Stimulated activated CD8-positive, alpha-beta memory T cell treated with anti-CD3 and anti-CD28 coated beads, Interleukin-15, amount 100 ng/mL, for 4 hours (primary cell): ENCODE measurements at places on chromosomes 7 and 10.

GRCh38 chr10:69896606-69897231 is 95.0 kb downstream of the COL13A1 start:
- no peak for DNase-seq

DNA sequence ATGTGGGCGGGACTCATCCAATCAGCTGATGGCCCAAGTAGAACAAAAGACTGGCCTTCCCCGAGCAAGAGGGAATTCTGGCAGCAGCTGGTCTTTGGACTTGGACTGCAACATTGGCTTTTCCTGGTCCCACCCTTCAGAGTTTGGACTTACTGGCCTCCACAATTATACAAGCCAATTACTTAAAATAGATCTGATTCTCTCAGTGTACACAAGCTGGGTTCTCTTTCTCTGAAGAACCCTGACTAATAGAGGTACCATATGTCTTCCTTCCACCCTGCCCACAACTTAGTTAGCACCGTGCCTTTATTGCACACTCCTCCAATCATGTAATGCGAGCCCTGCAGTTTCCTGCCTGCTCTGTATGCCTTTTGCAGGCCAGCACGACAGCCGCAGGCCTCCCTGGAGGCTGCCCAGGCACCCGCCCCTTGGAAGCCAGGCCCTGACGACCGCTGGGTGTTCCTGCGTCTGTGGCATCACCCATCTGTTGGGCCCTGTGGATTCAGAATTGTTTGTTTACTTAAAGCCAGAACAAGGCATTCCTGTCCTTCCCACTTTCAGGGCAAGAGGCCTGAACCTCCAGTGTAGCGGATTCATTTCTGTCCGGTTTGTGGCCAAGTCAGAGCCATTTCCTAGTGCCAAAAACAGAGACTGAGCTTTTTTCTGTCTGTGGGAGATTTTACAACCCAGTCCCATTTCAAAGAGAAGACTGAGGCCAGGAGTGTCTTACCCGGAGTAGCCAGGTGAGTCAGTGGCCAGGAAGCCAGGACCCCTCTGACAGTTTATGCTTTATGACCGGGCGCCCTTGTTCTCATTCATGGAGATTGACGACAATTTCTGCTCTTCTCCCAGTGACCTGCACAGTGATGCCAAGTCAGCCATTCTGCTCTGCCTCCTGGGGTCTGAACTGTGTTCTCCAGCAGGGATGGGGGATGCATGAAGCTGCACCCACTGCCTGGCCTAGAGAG is 968 bp upstream of the INMT start:
- no peak for DNase-seq

DNA sequence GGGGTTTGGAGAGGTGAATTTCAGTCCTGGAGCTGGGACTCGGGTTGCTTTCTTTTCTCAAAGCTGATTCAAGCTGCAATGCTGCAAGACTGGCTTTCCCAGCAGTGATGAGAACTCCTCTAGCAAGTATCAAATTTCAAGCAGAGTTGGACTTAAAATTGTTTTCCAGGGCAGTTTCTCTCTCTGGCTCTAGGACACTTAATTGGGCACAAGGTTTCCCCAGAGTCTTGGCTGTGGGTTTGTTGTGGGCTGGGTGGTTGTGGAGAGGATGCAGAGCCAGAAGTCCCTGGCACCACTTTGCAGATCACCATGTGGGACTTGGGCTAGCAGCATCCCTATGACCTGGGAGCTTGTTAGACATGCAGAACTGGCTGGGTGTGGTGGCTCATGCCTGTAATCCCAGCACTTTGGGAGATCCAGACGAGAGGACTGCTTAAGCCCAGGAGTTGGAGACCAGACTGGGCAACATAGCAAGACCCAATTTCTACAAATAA is 16.8 kb downstream of the AKR1B15 start:
- DNase-seq: no peak

- no peak for DNase-seq
Measured at GRCh38 chr7:106071999-106072714, 40.0 kb downstream of the SYPL1 start.

GRCh38 chr10:44065788-44066526 is 318.9 kb downstream of the CXCL12 start:
- DNase-seq: no peak

- no peak for DNase-seq
Measured at GRCh38 chr7:50631100-50631499, 65.9 kb upstream of the DDC start.

DNA sequence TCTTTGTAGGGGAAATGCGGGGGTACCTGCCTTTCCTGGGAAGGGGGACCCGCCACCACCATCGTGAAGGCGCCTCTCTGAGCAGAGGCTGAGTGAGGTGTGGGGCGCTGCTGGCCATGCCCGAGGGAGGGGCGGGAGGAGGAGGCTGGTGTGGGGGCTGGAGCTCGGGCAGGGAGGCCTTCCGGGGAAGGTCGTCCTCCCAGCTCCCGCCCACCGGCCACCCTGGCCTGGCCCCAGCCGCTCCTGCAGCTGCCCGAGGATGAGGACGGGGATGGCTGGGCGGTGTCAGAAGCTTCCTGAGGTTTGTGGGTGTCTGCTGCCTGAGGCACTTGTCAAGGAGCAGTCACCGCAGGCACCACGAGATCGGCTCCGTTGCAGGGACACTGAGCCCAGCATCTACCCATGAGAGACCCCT is 11.4 kb downstream of the PWWP2B start:
- DNase-seq: no peak

DNA sequence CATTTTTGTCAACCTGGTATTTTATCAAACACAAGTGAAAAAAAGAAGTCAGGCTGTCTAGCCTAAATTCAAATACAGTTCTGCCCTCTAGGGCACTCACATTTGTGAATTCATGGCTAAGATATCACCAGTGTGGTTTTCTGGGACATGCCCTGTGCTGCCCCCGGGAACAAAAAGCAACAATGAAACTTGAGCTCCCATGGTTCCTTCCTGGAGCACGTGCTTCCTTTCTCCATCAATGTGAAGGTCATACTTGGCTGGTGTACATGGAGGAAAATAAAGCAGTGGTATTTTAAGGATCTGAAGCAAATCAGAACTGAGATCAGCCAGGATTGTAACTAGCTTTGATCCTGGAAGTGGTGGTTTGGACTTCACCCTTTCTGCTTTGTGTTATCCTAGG is 128.9 kb upstream of the FRMD4A start:
- DNase-seq: no peak

DNA sequence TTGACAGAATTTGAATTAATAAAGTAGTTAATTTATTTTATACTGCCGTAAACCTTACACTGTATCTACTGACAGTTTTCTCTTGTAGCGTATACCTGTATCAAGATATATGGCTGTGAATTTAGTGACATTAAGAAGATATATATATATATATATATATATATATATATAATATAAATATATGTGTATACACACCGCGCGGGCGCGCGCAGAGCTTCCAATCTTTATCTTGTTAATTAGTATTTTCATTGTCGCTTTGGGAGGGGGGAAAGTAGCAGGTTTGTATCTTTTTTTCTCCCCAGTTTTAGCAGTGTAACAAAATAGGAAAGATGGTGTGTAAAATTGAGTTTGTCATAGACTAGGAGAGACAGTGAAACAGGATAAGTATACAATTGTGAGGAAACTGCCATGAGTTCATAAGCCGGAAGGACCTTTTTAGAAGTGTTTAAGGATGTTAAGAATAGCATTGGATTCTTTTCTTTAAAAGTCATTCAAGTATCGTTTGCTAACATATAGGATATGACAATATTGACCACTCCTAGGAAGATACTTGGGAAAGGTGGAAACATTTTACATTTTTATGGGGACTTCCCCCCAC is 2.0 kb downstream of the PLEKHA1 start:
- no peak for DNase-seq

DNA sequence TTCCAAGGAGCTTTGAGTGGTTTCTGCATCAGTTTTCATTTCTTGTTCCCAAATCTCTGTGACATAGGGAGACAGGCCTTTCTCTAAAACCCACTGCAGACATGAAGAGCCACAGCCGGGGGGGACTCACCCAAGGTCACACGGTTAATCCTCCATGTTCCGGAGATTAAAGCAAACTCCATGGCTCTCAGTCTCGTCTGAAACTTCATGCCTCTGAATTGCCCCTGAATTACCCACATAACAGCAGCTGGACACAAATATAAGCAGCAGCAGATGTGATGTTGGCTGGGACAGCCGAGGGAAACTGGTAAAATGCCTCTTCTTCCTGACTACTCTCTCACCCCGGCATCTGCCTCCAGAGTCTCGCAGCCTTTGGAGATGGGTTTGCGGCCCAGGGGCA is 402.2 kb downstream of the DNAJB6 start:
- no peak for DNase-seq

DNA sequence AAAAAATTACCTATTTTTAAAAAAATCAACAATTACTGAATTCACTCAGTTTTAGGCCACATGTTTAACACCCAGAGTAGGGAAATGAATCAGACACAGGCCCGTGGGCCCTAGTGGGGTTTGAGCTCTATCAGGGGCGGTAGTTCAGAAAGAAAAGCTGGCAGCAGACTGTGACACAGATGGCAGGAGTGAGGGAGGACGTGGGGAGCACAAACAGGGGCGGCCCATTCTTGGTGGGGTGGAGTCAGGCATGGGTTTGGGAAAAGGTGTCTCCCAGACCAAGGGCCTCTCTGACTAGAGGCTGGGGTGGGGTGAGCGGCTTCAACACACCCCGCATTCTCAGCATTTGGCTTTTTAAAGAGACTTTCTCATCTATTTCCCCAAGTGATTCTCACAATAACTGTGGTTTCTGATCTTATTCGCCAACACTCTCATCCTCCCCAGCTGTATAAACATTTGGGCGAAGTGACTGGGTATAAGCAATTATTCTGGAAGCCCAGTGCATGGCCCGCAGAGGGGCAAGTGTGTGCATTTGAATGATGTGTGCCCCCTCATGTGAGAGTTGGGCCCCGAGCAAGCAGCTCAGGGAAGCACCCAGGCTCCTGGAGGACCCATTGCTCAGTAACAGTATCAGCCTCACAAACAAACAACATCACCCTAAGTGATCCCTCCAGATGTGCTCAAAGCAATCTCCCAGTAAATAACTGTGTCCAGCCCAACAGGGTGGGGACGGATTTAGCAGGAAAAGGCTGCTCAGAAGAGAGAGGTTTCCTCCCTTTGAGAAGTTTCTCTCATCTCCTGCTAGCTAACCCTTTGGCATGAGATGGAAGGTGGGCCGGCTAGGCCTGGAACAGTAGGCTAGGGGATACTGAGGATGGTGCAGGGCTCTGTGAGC is 437.6 kb upstream of the ZMIZ1 start:
- no peak for DNase-seq

GRCh38 chr7:27647046-27647445 is 15.6 kb downstream of the HIBADH start:
- DNase-seq: no peak

DNA sequence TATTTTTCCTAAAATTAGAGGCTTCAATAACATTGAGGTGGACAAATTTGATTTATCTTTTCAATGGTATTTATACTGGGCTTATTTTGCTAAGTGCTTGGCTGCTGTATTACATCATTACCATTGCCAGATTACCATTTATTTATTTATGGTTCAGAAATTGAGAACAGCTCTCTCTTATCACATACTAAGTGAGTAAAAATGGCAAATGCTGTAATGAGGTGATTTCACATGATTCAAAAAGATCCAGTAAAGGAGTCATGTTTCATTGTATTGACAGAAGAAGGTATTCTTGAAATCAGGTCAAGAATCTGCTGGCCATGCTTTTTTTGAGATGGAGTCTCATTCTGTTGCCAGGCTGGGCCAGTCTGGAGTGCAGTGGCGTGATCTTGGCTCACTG is 322.6 kb downstream of the KIF20B start:
- DNase-seq: no peak

DNA sequence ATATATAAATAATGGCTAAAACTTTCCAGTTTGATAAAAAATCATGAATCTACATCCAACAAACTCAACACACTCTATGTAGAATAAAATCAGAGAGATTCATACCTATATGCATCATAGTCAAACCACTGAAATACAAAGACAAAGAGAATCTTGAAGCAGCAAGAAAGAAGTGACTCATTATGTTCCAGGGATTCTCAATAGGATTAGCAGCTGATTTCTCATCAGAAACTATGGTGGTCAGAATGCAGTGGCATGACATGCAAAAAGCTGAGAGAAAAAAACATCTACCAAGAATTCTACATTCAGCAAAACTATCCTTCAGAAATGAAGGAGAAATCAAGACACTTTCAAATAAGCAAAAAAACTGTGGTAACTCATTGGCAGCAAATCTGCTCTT is 187.4 kb downstream of the RNLS start:
- DNase-seq: no peak
